ENCODE measurements at places on chromosomes 6 and 20.

- DNase-seq = no peak
Measured at GRCh38 chr20:57995381-57995977, 233.0 kb downstream of the ANKRD60 start.

GRCh38 chr20:46343348-46343974 is 35.2 kb upstream of the CDH22 start:
- no peak for DNase-seq

DNA sequence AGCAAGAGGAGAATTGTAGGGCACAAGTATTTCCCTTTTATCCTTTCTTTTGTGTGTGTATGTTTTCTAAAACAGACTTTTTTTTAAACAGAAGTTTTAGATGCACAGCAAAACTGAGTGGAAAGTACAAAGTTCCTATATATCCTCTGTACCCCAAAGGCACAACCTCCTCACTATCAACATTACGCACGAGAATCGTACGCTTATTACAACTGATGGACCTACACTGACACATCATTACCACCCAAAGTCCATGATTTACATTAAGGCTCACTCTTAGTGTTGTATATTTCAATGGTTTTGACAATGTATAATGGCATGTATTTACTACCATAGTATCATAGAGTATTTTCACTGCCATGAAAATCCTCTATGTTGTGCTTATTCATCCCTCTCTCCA is 32.6 kb downstream of the MAN1A1 start:
- no peak for DNase-seq

DNA sequence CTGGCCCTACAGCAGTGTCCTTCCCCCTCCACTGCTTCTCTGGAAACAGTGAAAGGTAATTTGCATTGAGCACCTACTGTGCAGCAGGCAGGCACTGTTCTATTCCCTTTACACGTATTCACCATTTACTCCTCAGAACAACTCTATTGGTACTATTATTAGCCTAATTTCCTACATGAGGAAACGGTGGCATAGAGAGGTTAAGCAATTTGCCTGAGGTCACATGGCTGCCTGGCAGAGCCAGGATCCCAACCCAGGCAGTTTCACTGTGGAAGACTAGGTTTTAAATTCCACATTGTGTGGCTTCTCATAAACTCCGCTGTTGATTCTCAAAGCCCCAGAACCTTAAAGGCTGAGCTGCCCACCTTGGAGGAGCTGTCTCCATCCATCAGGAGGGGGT is 72.7 kb downstream of the CLIC5 start:
- no peak for DNase-seq

GRCh38 chr20:38135651-38136420 is 29.2 kb downstream of the TGM2 start:
- DNase-seq = peak; percentile 36

DNA sequence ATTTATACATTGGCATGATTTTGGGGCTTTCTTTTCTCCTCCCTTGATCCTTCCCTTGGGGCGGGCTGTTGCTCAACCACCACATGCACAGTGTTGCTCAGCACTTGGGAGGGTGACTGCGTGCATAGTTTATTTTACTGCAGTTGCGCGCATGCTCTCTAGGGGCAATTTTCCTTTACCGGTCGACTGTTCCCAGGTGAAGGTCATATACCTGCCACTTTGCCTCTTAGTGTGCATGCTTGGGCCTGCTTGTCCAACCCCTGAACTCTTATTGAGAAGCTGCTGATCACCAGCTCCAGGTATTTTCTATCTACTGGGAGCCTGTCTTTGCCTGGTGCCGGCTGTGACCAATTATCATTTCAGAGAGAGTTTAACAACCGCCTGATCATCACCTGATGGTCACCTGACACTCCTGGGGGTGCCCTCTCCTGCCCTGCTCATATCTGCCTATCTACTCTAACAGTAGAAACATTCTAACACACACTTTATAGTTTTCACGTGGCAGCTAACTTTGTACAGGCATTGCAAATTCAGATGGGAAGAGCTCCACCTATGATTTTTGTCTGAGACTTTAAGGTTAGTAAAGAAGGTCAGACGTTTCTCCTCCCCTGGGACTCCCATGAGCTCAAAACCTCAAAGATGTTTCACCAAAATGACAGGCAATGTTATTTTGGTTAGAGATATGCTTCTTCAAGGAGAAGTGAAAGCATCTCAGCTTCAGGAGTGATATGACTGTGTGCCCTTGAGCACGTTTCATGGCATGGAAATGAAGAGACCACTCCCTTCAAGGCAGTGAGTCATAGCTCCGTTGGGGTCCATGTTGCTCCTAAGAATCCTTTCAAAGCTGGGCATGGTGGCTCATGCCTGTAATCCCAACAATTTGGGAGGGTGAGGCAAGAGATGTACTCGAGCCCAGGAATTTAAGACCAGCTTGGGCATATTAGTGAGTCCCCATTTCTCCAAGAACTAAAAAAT is 227.5 kb upstream of the MYLIP start:
- DNase-seq = no peak

- no peak for DNase-seq
Measured at GRCh38 chr6:307874-308273, 15.6 kb downstream of the DUSP22 start.

GRCh38 chr6:153591159-153591558 is 447.9 kb upstream of the OPRM1 start:
- no peak for DNase-seq

DNA sequence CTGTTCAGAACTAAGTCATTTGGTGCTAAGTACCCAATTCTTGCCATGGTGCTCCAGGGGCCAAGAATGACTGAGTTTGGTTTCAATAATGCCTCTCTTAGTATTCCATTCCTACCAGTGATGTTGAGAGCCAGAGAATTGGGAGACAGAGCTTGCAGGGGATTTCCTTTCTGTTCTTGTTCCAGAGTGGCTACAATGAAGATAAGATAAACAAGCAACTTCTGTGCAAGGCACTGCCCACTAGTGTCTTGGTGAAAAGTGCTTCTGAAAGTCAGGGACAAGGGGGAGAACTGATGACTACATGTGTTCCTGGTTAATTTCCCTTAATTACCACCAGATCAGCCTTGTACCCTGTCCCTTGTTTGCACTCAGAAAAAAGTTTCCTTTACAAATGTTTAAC is 421.6 kb downstream of the BCKDHB start:
- no peak for DNase-seq

DNA sequence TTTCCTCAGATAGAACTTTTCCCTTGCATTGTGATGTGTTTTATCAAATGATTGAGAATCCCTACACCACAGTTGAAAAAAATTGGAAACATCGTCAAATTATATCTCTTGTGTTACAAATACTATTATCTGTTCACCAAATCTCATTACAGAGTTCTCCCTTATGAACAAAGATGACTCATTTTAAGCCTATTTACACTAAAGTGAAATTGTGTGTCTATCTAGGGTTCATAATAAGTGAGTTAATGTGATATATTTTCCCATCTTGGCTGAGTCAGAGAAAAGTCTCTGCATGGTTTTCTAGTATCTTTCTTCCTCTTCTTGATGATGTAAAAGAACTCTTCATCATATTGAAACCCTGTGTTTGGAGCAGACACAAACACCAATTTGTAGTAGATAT is 1263.3 kb upstream of the EYS start:
- no peak for DNase-seq

- DNase-seq = no peak
Measured at GRCh38 chr20:1535420-1536175, 21.9 kb downstream of the SIRPD start.
